ENCODE measurements at places on chromosomes 4 and X.

DNA sequence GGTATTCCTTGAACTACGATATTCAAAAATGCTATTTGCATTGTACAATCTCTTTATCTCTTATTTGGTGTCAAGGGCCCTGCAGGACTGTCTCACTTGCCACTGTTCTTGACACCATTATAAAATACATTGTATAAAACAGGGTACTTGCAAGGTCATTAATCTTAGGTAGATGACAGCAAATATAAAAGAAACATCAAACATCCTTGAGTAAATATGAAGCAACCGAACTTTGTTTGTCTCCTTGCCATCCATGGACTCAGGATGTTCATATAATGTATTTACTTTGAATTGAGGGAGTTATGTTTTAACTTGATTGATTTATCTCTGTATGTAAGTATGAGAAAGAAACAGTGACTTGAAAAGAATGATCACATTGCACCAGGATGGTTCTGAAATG is 87.3 kb downstream of the UGT2B4 start:
- DNase-seq: no peak

GRCh38 chr4:54516556-54517215 is 141.1 kb upstream of the KIT start:
- DNase-seq: no peak

DNA sequence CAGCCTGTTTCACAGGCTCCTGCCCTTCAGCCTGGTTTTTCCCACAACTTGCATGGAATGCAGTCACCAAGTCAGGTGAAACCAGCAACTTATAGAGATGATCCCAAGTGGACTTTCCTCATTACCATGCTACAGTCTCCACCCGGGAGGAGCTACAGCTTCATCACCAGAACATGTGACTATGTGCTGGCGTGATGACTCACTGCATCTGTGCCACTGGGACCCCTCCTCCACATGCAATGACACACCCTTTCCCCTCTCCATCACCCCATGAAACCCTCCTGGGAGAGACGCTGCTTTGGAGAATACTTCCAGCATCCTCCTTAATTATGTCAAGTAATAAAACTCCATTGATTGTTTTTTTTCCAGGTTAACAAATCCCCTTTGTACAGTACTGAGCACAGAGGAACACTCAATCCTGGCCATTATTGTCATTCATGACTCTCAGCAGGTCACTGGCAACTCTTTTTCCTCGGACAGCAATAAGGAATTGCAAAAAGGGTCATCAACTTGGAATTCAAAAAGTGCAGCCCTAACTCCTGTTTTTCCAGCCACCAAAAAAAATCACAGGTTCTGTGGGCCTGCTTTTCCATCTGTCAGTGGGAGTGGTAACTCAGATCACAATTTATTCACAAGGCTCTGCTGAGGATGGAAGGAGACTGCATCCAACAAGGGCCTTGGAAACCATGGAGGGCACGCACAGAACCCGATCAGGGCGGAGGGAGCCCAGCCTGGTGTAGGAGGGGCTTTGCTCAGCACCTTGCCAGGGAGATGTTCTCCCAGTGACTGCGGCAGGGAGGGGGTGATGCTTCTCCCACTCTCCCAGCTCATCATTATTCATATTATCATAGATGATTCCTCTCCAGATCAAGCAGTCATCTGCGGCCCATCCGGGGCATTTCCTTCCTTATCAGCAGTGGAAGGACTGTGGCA is 17.4 kb downstream of the QDPR start:
- DNase-seq: no peak

GRCh38 chrX:149962859-149963757 is 24.8 kb upstream of the EOLA2 start:
- peak; percentile 26 for DNase-seq

GRCh38 chr4:102518703-102519131 is 17.6 kb downstream of the NFKB1 start:
- DNase-seq: peak; percentile 73

- no peak for DNase-seq
These were observed 243.1 kb downstream of the ANK2 start for GRCh38 chr4:113292371-113293042.

DNA sequence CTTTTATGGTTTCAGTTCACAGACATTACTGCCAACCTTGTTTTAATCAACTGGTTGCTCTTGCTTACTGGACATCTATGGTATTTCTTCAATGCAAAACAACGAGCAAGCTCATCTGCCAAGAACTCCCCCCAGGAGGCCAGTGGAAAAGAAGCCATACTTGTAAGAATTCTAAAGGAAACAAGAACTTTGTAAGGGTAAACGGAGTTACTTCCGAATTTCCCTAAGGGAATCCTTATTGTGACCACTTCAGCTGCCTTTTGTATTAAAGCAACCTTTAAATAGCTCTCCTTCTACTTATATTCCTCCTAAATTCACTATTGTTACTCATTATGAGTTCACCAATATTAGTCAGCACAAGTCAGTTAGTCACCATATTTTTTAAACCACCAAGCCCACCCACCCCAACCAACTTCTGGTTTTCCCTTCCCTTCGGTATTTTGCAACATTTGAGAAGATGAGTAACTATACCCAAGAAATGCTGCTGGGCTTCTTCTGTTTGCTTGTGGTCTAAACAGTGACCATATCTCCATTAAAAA is 602.8 kb upstream of the DIPK2B start:
- peak; percentile 43 for DNase-seq

DNA sequence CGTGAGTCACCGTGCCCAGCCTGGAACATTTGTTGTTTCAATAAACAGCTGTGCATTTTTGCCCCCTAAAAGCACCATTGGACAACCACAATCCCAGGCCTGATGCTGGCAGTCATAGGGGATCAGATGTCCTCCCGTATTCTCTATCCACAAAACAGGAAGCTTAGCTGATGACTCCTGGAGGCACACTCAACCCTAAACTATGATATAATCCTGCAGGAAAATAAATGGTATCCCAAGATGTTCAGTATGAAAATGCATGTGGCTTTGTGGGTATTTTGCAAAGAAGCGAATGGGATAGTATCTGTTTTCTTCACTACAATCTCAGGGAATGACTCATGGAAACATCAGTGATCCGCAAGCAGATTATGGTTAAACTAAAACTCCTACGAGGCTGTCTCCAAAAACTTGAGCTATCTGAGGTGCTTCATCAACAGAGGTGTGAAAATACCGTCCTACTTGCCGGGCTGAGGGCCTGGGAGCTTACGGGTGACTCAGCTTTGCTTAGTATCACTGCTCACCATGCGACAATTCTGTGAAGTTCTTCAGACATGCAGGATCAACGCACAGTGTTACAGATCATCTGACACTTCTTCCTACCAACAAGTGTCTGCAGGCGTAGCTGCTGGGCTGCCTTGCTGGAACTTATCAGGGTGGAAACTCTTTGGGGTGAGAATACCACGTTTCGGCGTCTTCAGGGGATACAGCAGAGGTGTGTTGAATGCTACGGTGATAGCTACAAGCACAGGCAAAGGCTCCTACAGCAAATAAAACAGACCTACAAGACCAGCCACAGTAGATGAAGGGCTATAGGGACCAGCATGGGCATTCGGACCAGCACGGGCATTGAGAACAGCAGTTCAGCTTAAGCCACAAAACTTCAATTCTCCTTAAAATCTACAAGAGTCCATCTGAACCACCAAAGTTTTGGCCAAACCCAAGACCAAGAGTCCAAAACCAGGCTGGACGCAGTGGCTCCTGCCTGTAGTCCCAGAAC is 148.5 kb downstream of the DHRSX start:
- no peak for DNase-seq

GRCh38 chr4:114287079-114287696 is 307.7 kb upstream of the ARSJ start:
- DNase-seq: no peak

GRCh38 chr4:55578341-55579010 is 13.6 kb downstream of the PDCL2 start:
- no peak for DNase-seq

- no peak for DNase-seq
These were observed 90.1 kb downstream of the CEP44 start for GRCh38 chr4:174373821-174374220.

DNA sequence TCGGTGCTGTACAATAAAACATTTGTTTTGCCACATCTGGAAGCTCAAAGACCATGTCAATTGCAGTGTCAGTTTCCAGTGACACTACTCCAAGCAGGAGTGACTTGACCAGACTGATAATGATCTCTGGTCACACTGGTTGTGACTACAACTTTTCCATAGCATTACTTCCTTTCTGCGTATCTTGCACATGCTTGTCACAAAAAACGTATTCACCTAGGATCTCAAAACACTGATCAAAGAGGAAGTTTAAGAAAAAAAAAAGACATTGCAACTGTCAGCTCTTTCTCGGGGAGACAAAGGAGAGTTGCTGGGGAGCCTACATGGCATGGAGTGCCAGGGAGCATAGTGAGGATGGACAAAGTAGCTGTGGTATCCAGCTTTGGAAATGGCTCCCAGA is 60.6 kb downstream of the OPHN1 start:
- no peak for DNase-seq

- no peak for DNase-seq
These were observed 112.5 kb downstream of the SH3KBP1 start for GRCh38 chrX:19774905-19775304.

GRCh38 chr4:114021451-114021850 is 42.0 kb upstream of the ARSJ start:
- DNase-seq: no peak

DNA sequence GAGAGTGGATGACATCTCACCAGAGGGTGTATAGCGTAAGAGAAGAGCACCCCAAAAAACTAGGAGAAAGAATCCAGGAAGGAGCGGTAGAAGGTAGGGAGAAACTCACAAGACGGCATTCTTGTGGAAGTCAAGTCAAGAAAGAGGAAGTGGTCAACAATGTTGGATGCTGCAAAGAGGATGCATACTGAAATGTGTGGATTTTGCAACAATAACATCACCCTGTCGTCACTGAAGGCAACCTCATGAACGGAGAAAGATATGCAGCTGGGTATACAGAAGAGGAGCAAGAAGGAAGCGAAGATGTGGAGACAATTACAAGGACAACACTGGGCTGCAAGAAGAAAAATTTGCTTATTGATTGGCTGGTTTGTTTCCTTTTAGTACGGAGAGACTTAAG is 11.4 kb upstream of the TAPT1 start:
- peak; percentile 45 for DNase-seq

- no peak for DNase-seq
These were observed 110.0 kb upstream of the NKX1-1 start for GRCh38 chr4:1516261-1516660.

GRCh38 chrX:55839485-55839884 is 121.9 kb downstream of the RRAGB start:
- no peak for DNase-seq

GRCh38 chr4:33104273-33104672 is 2384.1 kb downstream of the PCDH7 start:
- DNase-seq: no peak

DNA sequence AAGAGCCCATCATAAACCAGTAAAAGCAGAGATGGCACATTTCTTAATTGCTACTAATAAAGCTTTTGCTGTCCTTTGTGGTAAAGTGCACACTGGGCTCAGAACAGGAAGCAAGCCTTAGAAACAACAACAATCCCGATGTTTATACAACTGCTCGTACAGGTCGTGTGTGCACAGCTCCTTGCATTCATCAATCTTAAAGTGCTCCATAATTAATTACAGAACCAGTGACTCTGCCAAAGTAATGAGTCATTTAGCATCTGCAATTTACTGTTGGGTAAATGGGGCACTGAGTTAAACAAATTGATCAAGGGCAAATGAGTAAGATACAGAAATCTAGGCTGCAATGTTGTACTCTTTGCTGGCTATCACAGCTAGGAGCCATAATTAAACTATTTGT is 61.3 kb upstream of the TXK start:
- no peak for DNase-seq

GRCh38 chr4:101475246-101475645 is 127.9 kb upstream of the PPP3CA start:
- DNase-seq: no peak

DNA sequence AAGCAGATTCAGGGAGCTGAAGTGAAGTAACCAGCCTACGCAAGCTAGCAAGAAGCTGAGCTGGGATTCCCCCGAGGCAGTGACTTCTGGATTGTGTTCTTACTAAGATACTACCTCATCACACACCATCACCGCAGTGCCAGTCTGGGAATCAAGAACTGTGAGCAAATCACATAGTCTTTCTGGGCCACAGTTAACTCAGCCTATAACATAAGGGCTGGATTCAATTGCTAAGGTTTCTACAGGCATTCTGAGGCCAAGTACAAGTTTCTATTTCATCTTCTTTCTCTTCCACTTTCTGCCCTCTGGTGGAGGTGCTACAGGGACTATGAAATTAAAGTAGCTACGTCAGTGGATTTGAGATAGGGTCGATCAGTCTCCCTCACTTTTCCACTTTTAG is 1.4 kb upstream of the CORIN start:
- DNase-seq: peak; percentile 38

GRCh38 chr4:95701500-95702170 is 138.3 kb upstream of the PDHA2 start:
- no peak for DNase-seq

GRCh38 chr4:97252615-97253154 is 890.6 kb downstream of the STPG2 start:
- DNase-seq: no peak
